ENCODE measurements at places on chromosomes 16 and 17. TPM values are rescaled to one million over a fixed set of nuclear protein-coding genes. Genes with fewer than 3 reads are reported as not detected.
A peak's percentile ranks its signal among the peaks of the same experiment; 100 is the strongest.

KCNH6 gene
- not detected for total RNA-seq

DNA sequence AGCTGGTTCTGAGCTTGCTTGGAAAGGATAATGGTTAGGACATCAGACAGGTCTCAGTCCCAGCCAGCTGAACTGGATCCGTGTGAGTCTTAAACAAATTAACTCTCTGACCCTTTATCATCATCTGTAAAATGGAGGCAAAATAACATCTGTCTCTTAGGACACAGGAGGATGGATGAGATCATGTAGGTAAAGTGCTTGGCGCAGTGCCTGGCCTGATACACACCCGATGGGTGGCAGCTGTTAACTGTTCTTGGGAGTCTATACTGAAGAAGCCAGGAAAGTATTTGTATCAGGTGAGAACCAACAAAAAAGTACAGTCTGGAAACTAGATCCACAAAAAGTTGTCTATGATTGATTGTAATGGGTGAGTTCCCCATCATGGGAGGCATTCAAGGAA is 188.6 kb downstream of the C16orf78 start:
- H3K27ac ChIP-seq: no peak overlapping the region
- no peaks in the 10 kb centered on the region for H3K4me1 ChIP-seq
- no peaks in the 10 kb centered on the region for H3K27me3 ChIP-seq
- no peak overlapping the region for H3K4me3 ChIP-seq

CBLN1 gene
- total RNA-seq: not detected

CHTF18 gene
- 119 TPM for total RNA-seq

DNA sequence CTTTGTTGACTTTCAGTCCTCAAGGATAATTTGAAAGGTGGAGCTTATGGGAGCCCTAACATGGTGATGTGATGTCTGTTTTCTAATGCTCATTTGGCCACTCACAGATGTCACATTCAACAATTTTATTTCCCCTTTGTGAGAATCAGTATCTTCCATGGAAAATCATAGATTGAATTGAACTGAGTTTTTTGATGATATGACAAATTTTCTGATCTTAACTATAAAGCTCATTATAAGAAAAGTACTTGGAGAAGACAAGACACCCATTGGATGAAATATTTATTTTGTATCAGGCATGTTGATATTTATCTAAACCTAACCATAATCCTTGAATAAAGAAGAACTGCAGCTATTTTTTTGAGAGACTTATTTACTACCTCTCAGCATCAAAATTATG is 824.6 kb upstream of the GOT2 start:
- no peak overlapping the region for H3K4me3 ChIP-seq
- no peak for DNase-seq
- H3K36me3 ChIP-seq: no peaks in the 10 kb centered on the region
- no peaks in the 10 kb centered on the region for H3K27me3 ChIP-seq

DNA sequence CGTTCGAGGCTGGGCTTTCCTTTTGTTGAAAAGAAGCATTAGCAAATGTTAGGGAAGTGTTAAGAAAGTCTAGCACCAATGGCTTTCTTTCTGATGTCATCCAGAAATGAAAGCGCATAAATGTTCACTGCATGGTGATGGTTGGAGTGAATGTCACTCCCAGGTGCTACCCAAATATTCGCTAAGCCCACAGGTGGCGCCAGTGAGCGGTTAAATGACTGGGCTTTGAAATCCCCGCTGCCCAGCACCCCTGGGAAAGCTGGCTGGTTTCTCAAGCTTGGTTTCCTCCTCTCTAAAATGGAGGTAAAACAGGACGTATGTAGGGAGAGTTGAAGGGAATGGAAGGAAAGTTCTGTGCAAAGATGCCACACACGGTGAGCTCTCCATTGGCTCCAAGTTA is 104.4 kb downstream of the IRX5 start:
- no peaks in the 10 kb centered on the region for H3K36me3 ChIP-seq
- no peaks in the 10 kb centered on the region for H3K27me3 ChIP-seq
- no peak overlapping the region for H3K4me3 ChIP-seq
- H3K27ac ChIP-seq: no peak overlapping the region

SPATA2L gene
- 12.9 TPM for total RNA-seq

- H3K27me3 ChIP-seq: peaks cover 3% of the 10 kb centered on the region
- H3K27ac ChIP-seq: no peak overlapping the region
- no peaks in the 10 kb centered on the region for H3K36me3 ChIP-seq
- H3K4me3 ChIP-seq: no peak overlapping the region
Measured at GRCh38 chr17:79212149-79213087, 137.8 kb downstream of the ENGASE start.

CCDC43 gene
- total RNA-seq: 40.9 TPM

- H3K4me3 ChIP-seq: no peak overlapping the region
- H3K27ac ChIP-seq: no peak overlapping the region
- H3K4me1 ChIP-seq: no peaks in the 10 kb centered on the region
- no peaks in the 10 kb centered on the region for H3K36me3 ChIP-seq
- peak; percentile 54 for DNase-seq
- peaks cover 6% of the 10 kb centered on the region for H3K27me3 ChIP-seq
Measured at GRCh38 chr17:78865682-78866390, 25.2 kb upstream of the USP36 start.

GRCh38 chr16:20415541-20415940 is 6.2 kb downstream of the ACSM5 start:
- no peaks in the 10 kb centered on the region for H3K36me3 ChIP-seq
- no peaks in the 10 kb centered on the region for H3K4me1 ChIP-seq
- H3K4me3 ChIP-seq: no peak overlapping the region
- no peak for DNase-seq
- H3K27me3 ChIP-seq: peaks cover 4% of the 10 kb centered on the region

- H3K27ac ChIP-seq: no peak overlapping the region
- H3K4me1 ChIP-seq: no peaks in the 10 kb centered on the region
- H3K4me3 ChIP-seq: no peak overlapping the region
Measured at GRCh38 chr17:14225254-14225980, 11.2 kb downstream of the CDRT15 start.

- H3K36me3 ChIP-seq: peaks cover 64% of the 10 kb centered on the region
- H3K27me3 ChIP-seq: no peaks in the 10 kb centered on the region
- H3K4me1 ChIP-seq: peaks cover 51% of the 10 kb centered on the region
- H3K4me3 ChIP-seq: peak overlapping the region; percentile 39
- H3K27ac ChIP-seq: peak overlapping the region; percentile 65
Measured at GRCh38 chr17:17819561-17819995, 17.2 kb downstream of the SREBF1 start.

PSKH1 gene
- 16.5 TPM for total RNA-seq

RCVRN gene
- total RNA-seq: not detected

- peaks cover 75% of the 10 kb centered on the region for H3K36me3 ChIP-seq
- H3K4me1 ChIP-seq: peaks cover 34% of the 10 kb centered on the region
- DNase-seq: no peak
- H3K27ac ChIP-seq: peak overlapping the region; percentile 62
Measured at GRCh38 chr16:11681556-11681955, 13.3 kb downstream of the SNN start.

DNA sequence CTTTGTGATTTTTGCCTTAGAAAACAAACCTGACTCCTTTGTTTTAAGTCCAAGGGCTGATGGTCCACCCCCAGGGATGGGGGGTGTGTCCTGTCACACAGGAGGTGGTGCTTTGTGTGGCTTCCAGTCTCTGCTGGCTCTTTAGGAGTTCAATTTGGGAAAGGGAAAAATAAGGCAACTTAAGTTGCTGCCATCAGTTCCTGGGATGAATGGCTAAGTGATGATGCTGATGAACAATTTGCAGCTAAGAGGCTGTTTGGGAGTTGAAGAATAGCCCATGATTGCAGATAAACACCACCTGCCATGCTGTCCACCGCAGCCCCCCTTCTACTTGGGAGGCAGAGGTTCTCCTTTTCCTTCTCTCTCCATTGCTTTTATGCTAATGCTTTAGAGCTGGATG is 40.2 kb downstream of the ARL4D start:
- H3K4me1 ChIP-seq: no peaks in the 10 kb centered on the region
- peaks cover 7% of the 10 kb centered on the region for H3K27me3 ChIP-seq
- no peaks in the 10 kb centered on the region for H3K36me3 ChIP-seq
- no peak overlapping the region for H3K4me3 ChIP-seq
- H3K27ac ChIP-seq: no peak overlapping the region

CD7 gene
- 345 TPM for total RNA-seq

DNA sequence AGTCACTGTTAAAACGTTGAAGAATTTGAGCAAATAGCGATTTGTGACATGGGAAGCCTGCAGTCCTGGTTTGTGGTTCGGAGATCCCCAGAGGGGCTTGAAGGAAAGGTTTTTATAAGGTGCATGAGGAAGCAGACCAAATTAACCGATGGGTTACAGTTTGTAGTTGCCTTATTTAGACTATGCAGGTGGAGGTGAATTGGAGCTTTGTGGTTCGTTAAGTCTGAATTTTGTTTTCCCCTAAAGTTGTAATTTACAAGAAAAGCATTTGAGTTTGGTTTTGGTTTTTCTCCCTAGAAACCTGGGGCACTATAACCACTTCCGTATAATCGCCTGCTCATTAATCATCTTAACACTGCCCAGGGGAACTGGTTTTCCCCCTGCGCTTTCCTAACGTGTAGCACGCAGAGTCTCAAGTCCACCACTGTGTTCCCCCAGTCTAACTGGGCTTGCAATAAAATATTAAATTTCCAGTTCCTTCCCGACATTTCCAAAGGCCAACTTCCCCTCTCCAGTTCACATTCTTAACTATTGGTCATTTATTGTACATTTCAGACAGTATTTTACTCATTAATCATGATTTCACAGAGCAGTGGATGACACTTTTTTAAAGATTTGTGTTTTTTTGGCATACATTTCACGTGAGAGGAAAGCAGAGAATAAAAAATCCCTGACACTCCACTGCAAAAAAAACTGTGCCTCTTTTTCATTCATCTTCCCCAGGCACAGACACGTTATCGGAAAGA is 932 bp downstream of the ZNF267 start:
- H3K4me3 ChIP-seq: peak overlapping the region; percentile 99
- H3K36me3 ChIP-seq: peaks cover 59% of the 10 kb centered on the region
- H3K4me1 ChIP-seq: peaks cover 62% of the 10 kb centered on the region
- H3K27me3 ChIP-seq: no peaks in the 10 kb centered on the region
- H3K27ac ChIP-seq: peak overlapping the region; percentile 90
- no peak for DNase-seq

DNA sequence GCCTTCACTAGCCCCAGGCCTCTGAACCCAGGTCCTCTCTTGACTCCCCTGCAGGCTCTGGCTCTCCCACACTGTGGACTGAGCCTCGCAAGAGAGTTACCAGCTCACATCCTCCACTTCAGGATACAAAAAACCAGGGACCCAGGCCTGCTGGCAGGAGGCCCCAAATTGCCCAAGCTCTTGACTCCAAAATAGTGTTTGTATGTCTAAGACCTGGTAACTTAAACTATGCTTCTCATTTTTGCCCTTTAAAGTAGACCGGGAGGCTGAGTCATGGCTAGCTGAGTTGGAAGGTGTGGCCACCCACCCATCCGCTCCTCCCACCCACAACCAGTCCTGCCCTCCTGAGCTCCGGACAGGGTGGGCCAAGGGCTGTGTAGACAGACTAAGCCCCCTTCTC is 250.0 kb downstream of the SOX9 start:
- no peak overlapping the region for H3K27ac ChIP-seq
- H3K36me3 ChIP-seq: no peaks in the 10 kb centered on the region
- H3K4me1 ChIP-seq: no peaks in the 10 kb centered on the region
- DNase-seq: no peak
- H3K27me3 ChIP-seq: no peaks in the 10 kb centered on the region
- H3K4me3 ChIP-seq: no peak overlapping the region

CCDC144A gene
- total RNA-seq: 2.0 TPM

SOX9 gene
- not detected for total RNA-seq

ADAMTS18 gene
- total RNA-seq: not detected

DNA sequence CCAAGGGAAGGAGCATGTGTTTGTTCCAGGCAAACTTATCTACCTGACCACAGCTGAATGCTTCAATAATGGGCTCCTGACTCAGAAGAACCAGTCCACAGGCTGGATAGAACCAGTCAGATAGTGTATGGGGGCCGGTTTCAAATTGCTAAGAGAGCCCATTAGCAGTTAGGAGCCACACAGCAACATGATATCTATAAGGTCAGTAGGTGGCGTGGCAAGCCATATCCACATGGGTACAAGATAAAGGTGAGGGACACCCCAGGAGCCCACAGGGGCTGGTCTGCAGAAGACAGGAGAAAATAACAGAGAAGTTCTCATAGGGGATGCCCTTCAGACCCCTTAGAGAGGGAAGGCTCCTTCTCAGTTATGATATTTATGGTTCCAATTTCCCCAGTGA is 31.6 kb upstream of the CDRT15 start:
- no peaks in the 10 kb centered on the region for H3K4me1 ChIP-seq
- DNase-seq: no peak
- peaks cover 24% of the 10 kb centered on the region for H3K27me3 ChIP-seq
- H3K36me3 ChIP-seq: no peaks in the 10 kb centered on the region

DNA sequence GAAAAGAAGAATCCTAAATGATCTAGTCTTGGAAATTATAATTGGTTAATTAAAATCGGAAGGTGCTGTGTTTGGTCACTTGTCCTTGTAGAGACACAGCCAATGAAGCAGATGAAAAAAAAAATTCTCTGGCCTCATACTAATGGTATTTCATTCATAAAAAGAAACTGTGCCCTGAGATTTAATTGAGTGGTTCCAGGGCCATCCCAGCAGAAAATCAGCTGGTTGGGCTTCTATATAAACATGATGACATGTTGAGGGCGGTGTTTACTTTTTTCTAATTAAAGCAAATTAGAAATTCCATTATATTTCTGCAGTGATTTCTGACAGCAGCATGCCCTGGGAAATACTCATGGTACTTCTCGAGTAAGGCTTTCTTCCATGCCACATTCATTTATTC is 191.9 kb upstream of the KCNJ16 start:
- no peak overlapping the region for H3K4me3 ChIP-seq
- no peaks in the 10 kb centered on the region for H3K27me3 ChIP-seq
- no peaks in the 10 kb centered on the region for H3K4me1 ChIP-seq
- DNase-seq: no peak
- H3K36me3 ChIP-seq: no peaks in the 10 kb centered on the region
- H3K27ac ChIP-seq: no peak overlapping the region

SMPD3 gene
- total RNA-seq: 0.07 TPM

GRCh38 chr17:52136166-52136565 is 22.3 kb downstream of the CA10 start:
- H3K4me3 ChIP-seq: no peak overlapping the region
- no peak overlapping the region for H3K27ac ChIP-seq
- no peaks in the 10 kb centered on the region for H3K4me1 ChIP-seq
- DNase-seq: no peak
- peaks cover 4% of the 10 kb centered on the region for H3K27me3 ChIP-seq

DNA sequence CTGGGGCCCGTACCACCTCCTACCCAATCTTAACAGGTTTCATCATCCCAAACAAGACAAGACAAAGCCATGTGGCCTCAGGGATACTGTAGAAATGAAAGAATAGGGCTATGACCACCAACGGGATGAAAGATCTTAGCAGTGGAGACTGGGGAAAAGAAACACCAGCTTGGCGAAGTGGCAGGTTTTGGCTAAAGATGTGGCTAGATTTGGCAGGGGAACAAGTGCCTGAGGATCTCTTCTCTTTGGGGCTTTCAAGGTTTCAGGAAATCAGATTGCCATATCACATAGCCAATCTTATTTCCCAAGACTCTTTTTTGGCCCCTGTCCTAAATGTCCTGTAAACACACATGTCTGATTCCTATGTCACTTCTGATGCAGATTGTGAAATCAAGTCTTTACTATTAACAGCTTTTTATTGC is 6.9 kb downstream of the KRT24 start:
- no peak overlapping the region for H3K27ac ChIP-seq
- no peaks in the 10 kb centered on the region for H3K36me3 ChIP-seq
- no peaks in the 10 kb centered on the region for H3K4me1 ChIP-seq
- no peak overlapping the region for H3K4me3 ChIP-seq
